ENCODE measurements at places on chromosomes 7 and 10. TPM values are rescaled to one million over a fixed set of nuclear protein-coding genes. Genes with fewer than 3 reads are reported as not detected.

The MLXIPL gene
- 15.6 TPM for total RNA-seq

The TCERG1L gene
- total RNA-seq, result not detected

The ATOH7 gene
- 0.54 TPM for total RNA-seq

The ITGB8 gene
- 4.6 TPM for total RNA-seq

The GPR26 gene
- total RNA-seq, result not detected

DNA sequence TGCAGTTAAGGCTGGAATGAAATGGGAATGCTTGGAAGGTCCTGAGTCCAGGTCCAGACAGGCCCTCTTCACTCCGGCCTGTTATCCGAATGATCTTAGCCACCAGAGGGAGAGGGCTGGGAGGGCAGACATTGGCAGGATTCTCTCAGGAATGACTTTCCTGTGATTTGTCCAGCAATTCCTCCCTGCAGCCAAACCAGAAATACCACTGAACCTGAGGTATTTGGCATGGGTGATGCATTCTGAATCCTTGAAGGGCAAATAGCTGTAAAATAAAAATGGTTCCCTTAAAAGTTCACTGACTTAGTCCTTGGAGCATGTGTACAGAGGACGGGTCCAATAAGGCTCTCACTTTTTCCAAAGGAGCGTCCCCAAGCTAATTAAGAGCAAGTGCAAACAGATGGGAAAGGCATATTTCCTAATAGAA lies 77.5 kb upstream of the HABP2 start:
- DNase-seq, result no peak
- no peaks in the 10 kb centered on the region for H3K27me3 ChIP-seq
- no peaks in the 10 kb centered on the region for H3K36me3 ChIP-seq

DNA sequence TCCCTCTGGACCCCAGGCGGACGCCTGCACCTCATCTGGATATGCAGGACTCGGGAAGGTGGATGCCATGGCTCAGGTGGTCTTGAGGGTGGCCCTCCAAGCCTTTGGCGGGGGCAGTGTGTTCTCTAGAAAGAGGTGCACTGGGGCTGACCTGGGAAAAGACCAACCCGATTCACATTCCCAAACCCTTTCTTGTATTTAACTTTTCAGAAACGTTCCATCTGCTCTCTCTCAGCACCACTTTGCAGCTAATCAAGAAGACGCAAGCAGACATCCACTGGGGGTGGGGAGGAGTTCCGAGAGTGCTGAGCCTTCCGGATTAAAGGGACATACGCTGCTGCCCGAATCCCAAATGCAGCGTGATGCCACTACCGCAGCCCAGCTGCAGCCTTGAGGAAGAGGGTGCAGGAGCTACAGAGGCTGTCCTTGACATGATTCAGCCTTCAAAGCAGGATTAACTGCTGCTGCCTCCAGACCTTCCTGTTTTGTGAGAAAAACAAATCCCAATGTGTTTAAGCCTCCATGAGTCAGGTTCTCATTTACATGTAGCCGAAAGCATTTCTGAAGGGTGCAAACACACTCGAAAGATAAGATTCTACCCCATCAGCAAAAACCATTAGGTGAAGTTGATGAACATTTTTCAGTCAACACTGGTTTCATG lies 39.9 kb downstream of the RBM17 start:
- no peaks in the 10 kb centered on the region for H3K36me3 ChIP-seq
- no peak overlapping the region for H3K4me3 ChIP-seq
- H3K27ac ChIP-seq, result no peak overlapping the region
- H3K4me1 ChIP-seq, result no peaks in the 10 kb centered on the region
- H3K27me3 ChIP-seq, result no peaks in the 10 kb centered on the region

The UTF1 gene
- total RNA-seq, result not detected

DNA sequence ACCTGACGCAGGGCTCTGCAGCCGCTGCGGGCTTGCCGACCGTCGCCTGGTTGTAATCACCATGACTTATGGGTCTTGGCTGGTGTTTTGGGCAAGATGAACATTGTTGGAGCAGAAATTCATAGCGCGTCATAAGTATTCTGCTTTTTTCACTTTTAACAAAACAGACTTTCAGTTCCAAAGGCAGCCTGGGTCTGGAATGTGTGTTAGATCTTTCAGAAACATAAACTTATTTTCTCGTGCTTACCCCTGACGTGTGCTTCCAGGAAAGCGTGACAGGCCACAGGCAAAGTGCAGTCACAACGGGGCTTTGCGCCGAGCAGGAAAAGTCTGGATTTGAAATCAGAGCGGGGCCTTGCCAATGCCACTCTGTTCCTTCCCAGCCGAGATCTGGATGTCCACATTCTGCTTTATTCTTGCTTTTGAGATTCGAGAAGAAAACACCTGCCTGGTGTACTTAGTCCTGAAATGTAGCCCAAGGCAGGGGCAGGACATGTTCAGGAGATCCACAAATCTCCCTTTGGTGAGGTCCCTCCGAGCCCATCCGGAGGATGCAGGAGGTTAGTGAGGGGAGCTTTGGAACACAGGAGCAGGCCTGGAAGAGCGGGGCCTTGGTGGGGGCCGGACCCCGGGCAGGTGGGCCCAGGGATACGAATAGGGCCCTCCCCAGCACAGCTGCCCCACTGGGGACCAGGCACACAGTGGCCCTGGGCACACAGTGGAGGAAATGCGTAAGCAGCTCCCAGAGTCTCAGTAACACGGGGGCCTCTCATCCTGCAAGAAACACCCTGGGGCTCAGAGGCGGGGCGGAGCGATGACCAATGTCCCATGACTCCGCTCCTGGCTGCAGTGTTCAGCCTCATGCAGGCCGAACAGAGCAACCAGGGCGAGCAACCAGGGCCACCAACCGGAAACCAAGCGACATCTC lies 49.5 kb upstream of the EBF3 start:
- H3K27me3 ChIP-seq, result no peaks in the 10 kb centered on the region
- H3K4me1 ChIP-seq, result no peaks in the 10 kb centered on the region
- no peak overlapping the region for H3K4me3 ChIP-seq
- H3K36me3 ChIP-seq, result no peaks in the 10 kb centered on the region
- no peak overlapping the region for H3K27ac ChIP-seq

- no peaks in the 10 kb centered on the region for H3K27me3 ChIP-seq
- no peak overlapping the region for H3K27ac ChIP-seq
- H3K4me3 ChIP-seq, result no peak overlapping the region
- no peaks in the 10 kb centered on the region for H3K4me1 ChIP-seq
Observed at GRCh38 chr10:1083581-1083980, 27.4 kb downstream of the WDR37 start.

The SPDYE11 gene
- total RNA-seq, result not detected

The RAMP3 gene
- not detected for total RNA-seq

- H3K4me3 ChIP-seq, result no peak overlapping the region
- H3K27me3 ChIP-seq, result no peaks in the 10 kb centered on the region
- peak; percentile 70 for DNase-seq
- peaks cover 21% of the 10 kb centered on the region for H3K4me1 ChIP-seq
- H3K27ac ChIP-seq, result peak overlapping the region; percentile 25
Observed at GRCh38 chr7:44765579-44766415, 17.1 kb downstream of the ZMIZ2 start.

GRCh38 chr7:121730869-121731268 lies 142.1 kb upstream of the PTPRZ1 start:
- no peaks in the 10 kb centered on the region for H3K36me3 ChIP-seq
- H3K4me1 ChIP-seq, result no peaks in the 10 kb centered on the region
- no peak for DNase-seq
- no peaks in the 10 kb centered on the region for H3K27me3 ChIP-seq

DNA sequence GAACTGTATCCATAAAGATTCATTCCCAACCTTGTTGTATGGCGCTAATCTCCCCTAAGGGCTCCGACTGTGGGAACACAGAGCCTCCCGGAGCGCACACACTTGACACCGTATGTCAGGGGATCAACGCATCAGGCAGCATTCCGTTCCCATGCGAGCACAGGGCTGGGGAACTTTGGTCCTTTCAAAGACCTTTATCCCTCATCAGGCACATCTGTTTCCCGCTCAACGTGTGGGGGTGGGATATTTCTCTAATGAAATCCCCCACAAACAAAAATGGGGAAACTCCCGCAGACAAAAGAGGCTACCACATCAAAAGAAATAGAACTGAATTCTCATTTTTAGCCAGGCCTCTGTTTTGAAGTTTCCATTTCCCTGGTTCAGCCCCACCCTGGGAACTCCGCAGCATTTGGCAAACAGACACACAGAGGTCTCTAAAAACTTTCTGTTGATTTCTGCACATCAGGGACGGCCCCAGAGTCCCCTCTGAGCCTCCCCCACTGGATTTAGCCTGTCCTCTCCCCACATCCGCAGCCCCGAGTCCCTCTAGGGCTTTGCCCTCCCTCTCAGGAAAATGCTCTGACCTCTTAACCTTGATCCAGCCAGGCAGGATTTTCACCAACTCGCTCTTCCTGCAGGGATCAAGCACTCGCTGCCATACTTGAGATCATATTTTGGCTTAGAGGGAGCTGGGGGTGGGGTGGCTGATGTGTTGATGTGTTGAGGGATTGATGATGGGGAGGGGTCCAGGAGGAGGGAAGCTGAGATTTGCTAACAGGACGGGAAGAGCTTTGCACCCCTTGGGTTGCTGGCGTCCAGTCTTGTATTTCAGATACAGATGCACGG lies 6.6 kb downstream of the CPA5 start:
- H3K27ac ChIP-seq, result peak overlapping the region; percentile 20
- H3K4me3 ChIP-seq, result no peak overlapping the region
- no peaks in the 10 kb centered on the region for H3K27me3 ChIP-seq
- peaks cover 36% of the 10 kb centered on the region for H3K4me1 ChIP-seq
- no peak for DNase-seq

The RAB11FIP2 gene
- total RNA-seq, result 26.6 TPM

The PNLIPRP2 gene
- 1.00 TPM for total RNA-seq

DNA sequence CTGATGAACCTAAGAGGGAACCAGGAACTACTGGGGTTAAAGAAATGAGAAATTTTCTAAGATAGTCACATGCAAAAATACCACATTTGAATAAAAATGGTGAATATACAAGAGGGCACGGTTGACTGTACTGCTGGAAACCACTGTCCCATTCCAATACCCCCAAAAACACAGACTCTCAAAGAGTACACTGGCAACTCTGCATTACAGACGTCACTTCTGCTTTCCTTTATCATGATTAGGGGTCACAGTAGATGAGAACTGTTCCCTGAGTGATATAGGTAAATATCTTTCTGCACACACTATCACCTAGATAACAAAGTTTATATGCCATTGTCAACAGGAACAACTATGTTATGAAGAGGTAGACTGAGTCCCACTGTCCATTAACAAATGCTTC lies 69.5 kb downstream of the RAPGEF5 start:
- no peaks in the 10 kb centered on the region for H3K27me3 ChIP-seq
- H3K27ac ChIP-seq, result no peak overlapping the region
- H3K4me1 ChIP-seq, result no peaks in the 10 kb centered on the region
- no peak for DNase-seq
- 0 out of 2 replicates have a peak, but pooled peaks cover 1% of the 10 kb centered on the region for H3K36me3 ChIP-seq

DNA sequence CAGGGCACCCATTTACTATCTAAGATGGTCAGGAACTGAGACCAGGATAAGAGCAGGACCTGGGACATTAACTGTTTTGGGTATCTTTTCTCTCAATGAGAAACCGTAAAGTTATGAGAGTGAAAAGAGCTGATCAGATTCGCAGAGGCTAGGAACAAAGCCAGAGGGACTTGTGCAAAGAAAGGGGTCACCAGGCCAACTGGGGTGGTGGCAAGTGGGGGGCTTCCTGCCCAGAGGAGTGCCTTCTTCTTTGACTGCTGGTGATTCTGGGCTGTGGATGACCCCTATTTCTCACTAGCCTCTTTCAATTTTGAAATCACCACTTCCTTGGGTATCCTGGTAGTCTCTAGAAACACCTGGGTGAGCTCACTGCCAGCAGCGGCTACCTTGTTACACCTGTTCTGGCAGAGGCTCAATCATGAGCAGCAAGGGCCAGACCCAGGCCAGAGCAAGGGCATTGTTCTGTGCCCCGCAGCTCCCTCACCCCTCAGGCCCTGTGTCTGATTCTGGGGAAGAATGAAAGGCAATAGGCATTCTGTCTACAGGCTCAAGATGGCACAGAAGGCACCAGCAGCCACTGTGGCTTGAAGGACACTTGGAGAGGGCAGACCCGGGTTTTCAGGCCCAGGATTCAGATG lies 999 bp downstream of the SFTPD start:
- H3K4me3 ChIP-seq, result no peak overlapping the region
- H3K27ac ChIP-seq, result no peak overlapping the region
- no peaks in the 10 kb centered on the region for H3K27me3 ChIP-seq
- H3K4me1 ChIP-seq, result no peaks in the 10 kb centered on the region
- no peak for DNase-seq
- no peaks in the 10 kb centered on the region for H3K36me3 ChIP-seq

DNA sequence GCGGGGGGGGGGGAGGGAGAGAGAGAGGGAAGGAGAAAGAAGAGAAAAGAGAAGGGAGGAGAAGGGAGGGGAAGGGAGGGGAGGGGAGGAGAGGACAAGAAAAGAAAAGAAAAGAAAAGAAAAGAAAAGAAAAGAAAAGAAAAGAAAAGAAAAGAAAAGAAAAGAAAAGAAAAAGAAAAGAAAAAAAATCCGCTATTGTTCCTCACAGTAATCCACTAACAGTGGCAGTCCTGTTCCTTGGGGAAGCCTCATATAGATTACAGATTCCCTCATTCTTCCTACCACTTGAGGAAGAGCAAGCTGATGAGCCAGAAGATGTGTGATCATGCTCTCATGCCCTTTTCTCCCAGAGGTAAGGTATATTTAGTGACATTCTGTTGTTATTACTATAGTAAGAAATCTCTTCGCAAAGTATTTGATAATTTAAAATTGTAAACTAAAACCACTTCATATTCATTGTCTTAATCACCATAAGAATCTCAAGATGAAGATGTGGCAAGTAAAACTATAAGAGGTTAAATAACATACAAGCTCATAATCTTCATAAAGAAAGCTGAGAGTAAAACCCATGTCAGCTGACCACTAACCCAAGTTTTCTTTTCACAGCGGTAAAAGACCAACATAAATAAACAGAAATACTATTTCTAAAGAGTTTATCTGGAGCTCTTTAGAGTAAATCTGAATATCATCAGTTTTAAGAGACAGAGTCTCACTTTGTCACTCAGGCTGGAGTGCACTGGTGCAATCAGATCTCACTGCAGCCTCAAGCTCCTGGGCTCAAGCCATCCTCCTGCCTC lies 128.1 kb downstream of the JMJD1C start:
- no peak overlapping the region for H3K27ac ChIP-seq
- no peak overlapping the region for H3K4me3 ChIP-seq
- no peaks in the 10 kb centered on the region for H3K27me3 ChIP-seq
- H3K36me3 ChIP-seq, result no peaks in the 10 kb centered on the region
- no peak for DNase-seq
- H3K4me1 ChIP-seq, result no peaks in the 10 kb centered on the region

GRCh38 chr7:139654276-139655181 lies 123.3 kb downstream of the HIPK2 start:
- H3K27me3 ChIP-seq, result no peaks in the 10 kb centered on the region
- H3K27ac ChIP-seq, result no peak overlapping the region
- H3K36me3 ChIP-seq, result no peaks in the 10 kb centered on the region
- DNase-seq, result no peak
- H3K4me3 ChIP-seq, result no peak overlapping the region

GRCh38 chr10:52217531-52217930 lies 96.5 kb upstream of the DKK1 start:
- no peaks in the 10 kb centered on the region for H3K27me3 ChIP-seq
- H3K4me3 ChIP-seq, result no peak overlapping the region
- no peak for DNase-seq
- H3K4me1 ChIP-seq, result peaks cover 10% of the 10 kb centered on the region

The LIPJ gene
- total RNA-seq, result not detected

GRCh38 chr7:78543976-78544375 lies 745.4 kb downstream of the PHTF2 start:
- no peak for DNase-seq
- H3K27ac ChIP-seq, result no peak overlapping the region
- no peaks in the 10 kb centered on the region for H3K36me3 ChIP-seq
- H3K27me3 ChIP-seq, result no peaks in the 10 kb centered on the region

The VAX1 gene
- not detected for total RNA-seq

- no peak overlapping the region for H3K27ac ChIP-seq
- no peaks in the 10 kb centered on the region for H3K36me3 ChIP-seq
- no peak for DNase-seq
- H3K4me3 ChIP-seq, result no peak overlapping the region
- no peaks in the 10 kb centered on the region for H3K4me1 ChIP-seq
Observed at GRCh38 chr7:151477867-151478266, 37.9 kb upstream of the CRYGN start.

The PAPOLB gene
- not detected for total RNA-seq

The CYP26A1 gene
- total RNA-seq, result 0.93 TPM

The AGR3 gene
- 3.1 TPM for total RNA-seq

Data from Caco-2 (cell line).